ENCODE measurements at places on chromosomes 3 and 15.

GRCh38 chr3:109372639-109373038, 35.3 kb upstream of the DPPA4 start:
- DNase-seq = no peak

DNA sequence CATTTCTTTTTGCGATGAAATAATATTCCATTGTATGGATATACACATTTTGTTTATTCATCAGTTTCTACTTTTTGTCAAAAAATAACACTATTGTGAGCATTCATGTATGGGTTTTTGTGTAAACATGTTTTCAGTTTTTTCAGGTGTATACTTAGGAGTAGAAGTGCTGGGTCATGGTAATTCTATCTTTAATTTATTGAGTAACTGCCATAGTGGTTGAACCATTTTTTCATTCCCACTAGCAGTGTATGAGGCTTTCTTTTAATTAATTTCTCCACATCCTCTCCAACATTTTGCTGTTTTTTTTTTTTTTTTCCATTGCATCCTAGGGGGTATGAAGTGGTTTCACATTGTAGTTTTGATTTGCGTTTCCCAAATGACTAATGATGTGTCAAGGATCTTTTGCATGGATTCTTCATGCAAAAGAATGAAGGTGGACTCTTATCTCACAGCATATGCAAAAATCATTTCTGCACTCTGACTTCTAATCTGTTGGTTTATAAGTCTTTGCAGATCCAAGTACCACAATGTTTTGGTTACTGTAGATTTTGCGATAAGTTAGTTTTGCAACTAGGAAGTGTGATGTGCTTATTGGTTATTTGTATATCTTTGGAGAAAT, 12.6 kb downstream of the ATP2C1 start:
- no peak for DNase-seq

DNA sequence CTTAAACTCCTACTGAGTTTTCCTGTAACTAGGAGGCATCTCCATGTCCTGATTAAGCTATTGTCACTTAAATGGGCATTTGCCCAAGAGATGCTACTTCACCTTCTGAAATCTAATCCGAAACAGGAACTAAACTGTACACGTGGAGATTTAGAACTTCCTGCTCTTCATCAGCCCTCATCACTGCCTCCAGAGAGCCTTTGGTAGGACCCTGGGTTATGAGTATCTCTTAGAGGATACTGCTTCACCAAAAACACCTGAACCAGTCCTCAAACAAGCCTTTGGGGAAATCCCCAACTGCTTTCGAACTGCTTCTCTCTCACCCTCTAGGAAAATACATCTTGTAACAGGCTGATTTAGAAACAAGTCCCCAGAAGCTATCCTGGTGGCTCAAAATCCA, 320.3 kb downstream of the GAP43 start:
- DNase-seq = no peak

DNA sequence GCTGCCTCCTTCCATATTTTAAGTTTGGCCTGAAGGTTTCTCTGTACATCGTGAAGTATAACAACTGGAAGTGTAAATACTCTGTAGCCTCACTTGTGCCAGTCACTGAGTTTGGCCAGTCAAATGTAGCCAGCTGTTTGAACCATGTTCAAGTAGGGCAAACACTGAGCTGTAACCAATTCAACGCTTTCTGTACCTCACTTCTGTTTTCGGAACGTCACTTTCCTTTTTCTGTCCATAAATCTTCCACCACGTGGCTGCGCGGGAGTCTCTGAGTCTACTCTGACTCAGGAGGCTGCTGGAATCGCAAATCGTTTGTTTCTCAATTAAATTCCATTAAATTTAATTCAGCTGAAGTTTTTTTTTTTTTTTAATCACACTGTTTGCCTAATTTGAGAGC, 88.8 kb upstream of the RARB start:
- no peak for DNase-seq

DNA sequence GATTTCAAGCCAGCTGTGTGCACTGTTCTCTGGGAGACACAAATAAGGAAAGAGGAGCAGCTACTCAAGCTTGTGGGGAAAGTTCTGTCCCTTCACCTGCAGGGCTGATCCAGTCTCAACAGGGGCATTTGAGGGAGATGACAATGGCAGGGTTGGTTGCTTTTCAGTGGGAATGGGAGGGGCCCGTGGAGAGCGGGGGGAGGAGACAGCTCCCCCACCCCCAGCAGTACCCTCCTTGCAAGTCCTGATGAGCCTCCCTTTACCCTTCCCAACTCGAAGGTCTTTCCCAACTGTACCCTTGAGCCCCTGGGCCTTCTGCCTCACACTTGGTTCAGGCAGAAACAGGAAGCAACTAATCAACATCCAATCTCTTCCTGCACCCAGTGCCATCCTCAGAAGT, 71.8 kb upstream of the SNRPA1 start:
- DNase-seq = no peak

DNA sequence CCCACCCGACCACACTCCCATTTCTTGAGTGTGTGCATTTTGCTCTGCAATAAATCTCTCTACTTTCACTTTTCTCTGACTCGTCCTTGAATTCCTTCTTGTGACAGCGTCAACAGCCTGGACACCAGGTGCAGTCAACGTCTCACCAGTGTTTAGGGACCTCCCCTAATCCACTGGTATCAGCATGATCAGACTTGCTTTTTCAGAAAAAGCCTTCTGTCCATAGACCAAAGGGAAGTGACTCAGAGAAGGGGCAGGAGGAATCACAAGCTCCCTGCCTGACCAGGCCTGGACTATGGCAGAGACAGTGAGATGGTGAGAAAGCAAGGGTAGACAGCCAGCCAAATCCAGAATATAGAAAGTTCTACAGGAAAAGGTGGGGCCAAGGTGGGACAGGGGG, 15.5 kb downstream of the CCR5 start:
- DNase-seq = no peak

GRCh38 chr3:52110502-52110901, 43.7 kb downstream of the POC1A start:
- no peak for DNase-seq

DNA sequence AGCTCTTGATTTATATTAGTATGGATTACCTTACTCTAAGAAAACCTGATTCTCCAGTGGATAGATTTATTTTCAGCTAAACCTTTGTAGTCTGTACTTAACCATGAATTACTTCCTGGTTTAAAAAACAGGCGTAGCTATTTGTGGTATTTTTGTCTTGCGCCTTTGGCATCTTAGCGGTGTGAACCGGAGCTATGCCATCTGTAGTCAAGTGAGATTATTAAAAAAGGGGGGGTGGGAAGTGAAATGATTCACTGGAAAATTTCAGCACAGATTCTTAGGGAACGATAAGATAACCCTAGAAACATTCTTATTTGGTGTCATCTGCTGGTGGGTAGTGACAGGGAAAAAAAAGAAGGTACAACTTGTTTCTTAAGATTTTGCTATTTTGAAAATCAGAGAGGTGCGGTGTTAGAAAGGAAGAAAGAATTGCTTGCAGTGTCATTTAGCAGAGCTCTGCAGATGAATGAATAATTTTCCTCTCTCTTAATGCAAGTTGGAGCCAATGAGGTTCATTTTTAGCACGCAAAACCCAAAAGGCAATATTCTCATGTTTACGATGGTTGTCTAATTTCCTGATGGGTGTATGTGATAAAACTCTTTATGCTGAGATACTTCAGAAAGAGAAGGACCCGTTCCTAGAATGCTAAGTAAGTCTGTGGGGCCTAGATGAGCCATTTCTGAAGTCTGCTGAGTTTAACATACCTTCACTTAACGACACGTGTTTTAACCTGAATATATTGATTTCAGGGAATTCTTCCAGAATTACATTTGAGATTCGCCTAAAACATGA, 44.0 kb downstream of the PSMD6 start:
- DNase-seq = no peak

DNA sequence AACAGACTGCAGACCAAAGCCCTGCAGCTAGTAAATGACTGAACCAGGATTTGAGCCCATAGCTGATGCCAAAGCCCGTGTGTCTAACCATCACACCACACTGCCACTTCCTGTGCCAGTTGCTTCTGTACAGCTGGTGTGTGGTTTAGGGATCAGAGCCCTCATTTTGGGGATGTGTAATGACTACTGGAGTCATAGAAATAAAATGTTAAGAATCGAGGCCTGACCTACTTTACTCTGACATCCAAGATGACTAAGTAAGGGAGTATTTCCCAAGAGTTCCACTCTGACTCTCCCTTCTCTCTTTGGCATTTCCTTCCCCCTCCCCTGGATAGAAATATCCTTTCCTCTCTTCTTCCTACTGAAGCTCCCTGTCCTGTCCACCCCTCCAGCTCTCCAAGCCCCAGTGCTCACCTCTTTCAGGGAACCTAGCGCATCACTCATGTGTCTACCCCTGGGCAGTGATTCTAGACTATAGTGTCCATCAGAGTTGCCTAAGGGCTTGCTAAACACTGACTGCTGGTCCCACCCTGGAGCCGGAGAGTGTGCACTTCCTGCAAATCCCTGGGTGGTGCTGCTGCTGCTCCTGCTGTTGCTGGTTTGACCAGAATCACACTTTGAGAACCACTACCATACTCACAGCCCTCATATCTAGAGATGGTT, 53.8 kb downstream of the MGLL start:
- DNase-seq = no peak

- DNase-seq = no peak
These were observed 2.6 kb upstream of the ZSCAN2 start for GRCh38 chr15:84598250-84598649.

GRCh38 chr3:71653414-71653807, 69.9 kb upstream of the FOXP1 start:
- no peak for DNase-seq

- no peak for DNase-seq
These were observed 33.2 kb downstream of the CDCP1 start for GRCh38 chr3:45112939-45113338.

DNA sequence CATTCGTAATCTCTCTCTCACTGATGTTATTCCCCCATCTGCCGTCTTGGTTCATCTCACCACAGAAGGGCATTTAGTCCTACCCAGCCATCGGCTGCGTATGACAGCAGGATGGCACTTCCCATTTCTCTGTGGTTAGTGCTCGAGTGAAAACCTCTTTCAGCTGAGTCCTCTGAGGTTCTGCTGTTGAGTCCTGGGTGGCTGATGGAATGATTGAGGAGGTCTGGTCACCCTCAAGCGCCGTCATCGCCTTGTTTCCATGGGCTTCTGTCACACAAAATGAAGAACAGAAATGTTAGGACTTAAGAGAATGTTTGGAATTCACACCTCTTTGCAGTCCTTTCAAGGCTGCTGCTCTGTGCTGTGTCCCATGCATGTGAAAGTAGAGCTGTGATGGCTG, 9.4 kb upstream of the SACM1L start:
- no peak for DNase-seq

DNA sequence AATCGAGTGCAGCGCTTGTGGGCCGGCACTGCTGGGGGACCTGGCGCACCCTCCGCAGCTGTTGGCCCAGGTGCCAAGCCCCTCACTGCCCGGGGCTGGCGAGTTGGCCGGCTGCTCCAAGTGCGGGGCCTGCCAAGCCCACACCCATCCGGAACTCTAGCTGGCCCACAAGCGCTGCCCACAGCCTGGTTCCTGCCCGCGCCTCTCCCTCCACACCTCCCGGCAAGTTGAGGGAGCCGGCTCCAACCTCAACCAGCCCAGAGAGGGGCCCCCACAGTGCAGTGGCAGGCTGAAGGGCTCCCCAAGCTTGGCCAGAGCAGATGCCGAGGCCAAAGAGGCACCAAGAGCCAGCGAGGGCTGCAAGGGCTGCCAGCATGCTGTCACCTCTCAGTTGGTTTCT, 73.4 kb downstream of the PLXNA1 start:
- DNase-seq = no peak

DNA sequence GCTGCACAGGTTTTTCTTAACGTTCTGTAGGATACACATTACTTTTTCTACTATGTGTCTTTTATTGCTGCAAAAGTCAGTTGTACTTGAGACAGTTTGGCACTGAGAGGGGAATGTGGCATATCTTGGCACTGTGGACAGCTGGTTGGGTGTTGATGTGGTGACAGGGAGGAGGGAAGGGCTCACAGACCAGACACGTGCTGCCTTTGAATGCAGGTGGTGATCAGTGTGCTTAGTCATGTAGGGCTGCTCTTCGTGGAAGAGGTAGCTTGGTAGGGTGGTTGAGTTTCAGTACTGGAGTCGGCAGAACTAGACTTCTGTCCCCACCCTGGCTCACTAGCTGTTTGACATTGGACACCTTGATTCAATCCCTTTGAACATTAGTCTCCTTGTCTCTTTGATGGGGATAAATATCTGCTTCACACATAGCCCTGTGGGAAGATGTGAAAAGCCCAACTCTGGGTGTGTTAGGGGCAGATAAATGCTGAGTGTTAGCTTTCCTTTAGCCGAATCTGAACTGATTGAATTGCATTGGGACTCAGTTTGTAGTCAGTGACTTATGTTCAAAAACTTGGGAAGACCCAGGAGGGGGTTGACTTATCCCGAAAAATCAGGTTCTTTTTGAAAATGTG, 108.4 kb downstream of the PTPRG start:
- DNase-seq = no peak

GRCh38 chr3:68876112-68876713, 56.1 kb downstream of the TAFA4 start:
- no peak for DNase-seq

DNA sequence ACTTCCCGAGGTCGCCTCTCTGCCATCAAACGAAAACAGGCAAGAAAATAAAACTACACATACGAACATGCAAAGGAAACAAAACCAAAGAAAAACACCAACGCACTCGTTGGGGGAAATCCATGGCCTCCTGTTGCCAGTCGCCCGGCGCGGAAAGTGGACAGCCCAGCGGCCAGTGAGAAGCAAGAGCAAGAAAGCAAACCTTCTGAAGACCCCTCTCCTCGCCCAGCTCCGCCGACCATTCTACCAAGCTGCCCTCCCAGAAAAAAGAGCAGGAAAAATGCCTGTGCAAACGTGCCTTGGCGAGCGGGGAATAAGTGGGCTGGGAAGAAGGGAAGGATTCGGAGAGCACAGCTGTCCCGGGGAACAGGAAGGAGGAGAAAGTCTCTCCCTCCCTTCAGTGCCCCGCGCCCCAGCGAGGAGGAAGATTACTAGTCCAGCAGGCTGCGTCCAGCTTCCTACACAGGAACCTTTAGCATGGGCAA, 802 bp upstream of the NECTIN3 start:
- DNase-seq = no peak

- DNase-seq = no peak
These were observed 37.6 kb downstream of the ANO10 start for GRCh38 chr3:43584043-43584826.

Measured in stimulated activated CD8-positive, alpha-beta memory T cell treated with anti-CD3 and anti-CD28 coated beads, Interleukin-2, amount 100 ng/mL, for 1 hour (primary cell).